CD8-positive, alpha-beta memory T cell (primary cell): ENCODE measurements at places on chromosomes 3 and 15. TPM values are rescaled to one million over a fixed set of nuclear protein-coding genes. Genes with fewer than 3 reads are reported as not detected.

GRCh38 chr3:52232279-52233107 lies 6.5 kb downstream of the TWF2 start:
- no peak for DNase-seq

DNA sequence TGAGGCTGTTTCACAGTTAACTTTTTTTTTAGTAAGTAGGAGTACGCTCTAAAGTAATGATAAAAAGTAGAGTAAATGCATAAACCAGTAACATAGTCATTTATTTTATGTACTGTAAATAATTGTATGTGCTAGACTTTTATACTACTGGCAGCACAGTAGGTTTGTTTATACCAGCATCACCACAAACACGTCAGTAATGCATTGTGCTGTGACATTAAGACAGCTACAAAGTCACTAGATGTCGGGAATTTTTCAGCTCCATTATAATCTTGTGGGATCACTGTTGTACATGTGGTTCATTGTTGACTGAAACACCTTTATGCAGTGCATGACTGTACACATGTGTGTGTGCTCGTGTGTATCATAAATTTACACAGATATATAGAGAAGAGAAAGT lies 618.0 kb upstream of the ADAMTS9 start:
- no peak for DNase-seq

- DNase-seq = no peak
Measured at GRCh38 chr3:128318275-128318941, 148.3 kb downstream of the DNAJB8 start.

GRCh38 chr15:71627604-71628003 lies 182.8 kb upstream of the NR2E3 start:
- no peak for DNase-seq

DNA sequence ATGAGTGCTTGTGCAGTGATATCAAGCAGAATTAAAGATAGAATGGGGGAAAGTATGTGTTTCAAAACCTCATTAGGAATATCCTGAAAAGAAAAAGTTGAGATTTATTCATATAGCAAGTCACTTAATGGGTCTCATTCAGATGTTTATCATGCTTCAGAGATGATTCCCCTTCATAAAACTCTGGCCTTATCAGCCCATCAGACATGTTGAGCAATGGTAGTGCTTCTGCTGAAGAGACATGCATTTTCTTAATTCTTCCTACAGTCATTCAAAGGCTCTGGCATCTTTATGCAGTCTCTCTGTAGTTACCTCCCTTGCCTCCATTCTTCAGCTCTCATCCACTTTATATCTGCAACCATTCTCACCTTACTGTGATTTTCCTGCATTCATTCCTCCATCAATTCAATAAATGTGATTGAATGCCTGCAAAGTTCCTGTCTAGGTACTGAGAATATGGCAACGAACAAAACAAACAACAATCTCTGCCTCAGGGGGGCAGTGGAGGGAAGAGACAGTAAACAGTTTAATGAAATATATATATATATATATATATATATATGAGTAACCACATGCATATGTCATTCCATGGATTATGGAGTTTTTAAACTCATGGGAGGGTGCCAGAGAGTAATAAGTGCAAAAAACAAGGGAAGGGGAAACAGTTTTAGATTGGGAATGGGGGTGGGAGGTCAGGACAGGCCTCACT lies 138.5 kb downstream of the NECTIN3 start:
- no peak for DNase-seq

GRCh38 chr15:72492733-72493132 lies 18.6 kb downstream of the ARIH1 start:
- no peak for DNase-seq

The DAZL gene
- total RNA-seq = 0.18 TPM

The LEKR1 gene
- total RNA-seq = 0.55 TPM
